ENCODE measurements at places on chromosomes 4 and X. TPM values are rescaled to one million over a fixed set of nuclear protein-coding genes. Genes with fewer than 3 reads are reported as not detected.
A peak's percentile ranks its signal among the peaks of the same experiment; 100 is the strongest.

DNA sequence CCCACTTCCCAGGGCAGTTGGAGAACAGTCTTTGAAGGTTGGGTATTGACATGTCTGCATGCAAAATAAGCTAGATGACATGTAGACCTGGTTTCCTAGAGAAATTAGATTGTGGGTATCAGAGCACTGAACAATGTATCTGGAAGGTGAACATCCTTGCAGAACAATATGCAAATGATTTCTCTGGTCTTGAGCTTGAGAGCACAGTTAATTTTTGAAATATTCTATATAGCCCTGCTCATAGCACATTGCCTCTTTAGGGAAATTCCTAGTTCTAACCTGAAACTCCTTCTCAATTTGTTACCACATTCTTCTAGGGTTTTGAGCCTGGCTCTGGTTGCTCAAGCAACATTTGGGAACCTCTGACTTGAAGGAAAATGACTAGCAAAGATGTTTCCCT lies 41.6 kb upstream of the LAS1L start:
- no peak for DNase-seq
- no peak overlapping the region for H3K27ac ChIP-seq
- H3K4me3 ChIP-seq, result no peak overlapping the region
- no peaks in the 10 kb centered on the region for H3K36me3 ChIP-seq

GRCh38 chr4:16021804-16022560 lies 59.0 kb upstream of the FGFBP2 start:
- H3K36me3 ChIP-seq, result no peaks in the 10 kb centered on the region
- no peak for DNase-seq
- no peaks in the 10 kb centered on the region for H3K27me3 ChIP-seq
- H3K27ac ChIP-seq, result no peak overlapping the region

DNA sequence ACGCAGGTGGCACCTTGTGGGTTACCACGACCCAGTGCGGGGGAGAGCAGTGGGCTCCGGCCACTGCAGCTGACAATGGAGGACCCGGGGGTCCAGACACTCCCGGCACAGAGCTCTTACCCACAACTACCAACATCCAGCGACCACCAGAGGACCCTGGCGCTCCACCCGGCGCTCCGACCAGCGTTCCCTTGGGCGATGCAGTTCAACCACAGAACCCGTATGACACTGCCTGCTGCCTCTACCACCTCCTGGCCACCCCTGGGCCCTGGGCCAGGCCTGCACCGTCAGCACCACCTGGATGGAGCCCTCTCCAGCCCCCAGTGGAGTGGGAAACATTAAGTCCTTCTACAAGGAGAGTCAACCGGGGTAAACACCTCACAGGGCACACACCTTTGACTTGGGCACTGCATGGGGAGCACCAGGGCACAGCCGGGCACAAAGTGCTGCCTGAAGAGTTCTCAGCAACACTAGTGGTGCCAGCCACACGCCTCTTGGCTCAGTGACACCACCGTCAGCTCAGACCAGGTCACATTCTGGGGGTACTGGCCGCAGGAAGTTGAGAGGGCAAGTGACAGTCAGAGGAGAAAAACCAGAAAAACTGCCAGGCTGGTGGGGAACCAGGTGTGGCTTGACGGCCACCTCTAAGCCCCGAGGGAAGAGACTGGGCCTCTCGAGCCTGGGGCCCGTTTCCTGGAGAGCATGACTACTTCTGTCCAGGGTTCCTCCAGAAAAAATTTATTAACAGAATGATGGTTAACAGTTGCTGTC lies 2.6 kb downstream of the CTBP1 start:
- H3K27me3 ChIP-seq, result no peaks in the 10 kb centered on the region
- H3K4me3 ChIP-seq, result no peak overlapping the region
- peak; percentile 60 for DNase-seq
- no peak overlapping the region for H3K27ac ChIP-seq
- peaks cover under 1% of the 10 kb centered on the region for H3K36me3 ChIP-seq

- no peak overlapping the region for H3K4me3 ChIP-seq
- DNase-seq, result peak; percentile 1
Measured at GRCh38 chrX:78092296-78092695, 11.8 kb upstream of the PGK1 start.

LDB2 gene
- 71.5 TPM for total RNA-seq
